Fibroblast of skin of left biceps (primary cell): ENCODE measurements at places on chromosomes 5 and 9.

DNA sequence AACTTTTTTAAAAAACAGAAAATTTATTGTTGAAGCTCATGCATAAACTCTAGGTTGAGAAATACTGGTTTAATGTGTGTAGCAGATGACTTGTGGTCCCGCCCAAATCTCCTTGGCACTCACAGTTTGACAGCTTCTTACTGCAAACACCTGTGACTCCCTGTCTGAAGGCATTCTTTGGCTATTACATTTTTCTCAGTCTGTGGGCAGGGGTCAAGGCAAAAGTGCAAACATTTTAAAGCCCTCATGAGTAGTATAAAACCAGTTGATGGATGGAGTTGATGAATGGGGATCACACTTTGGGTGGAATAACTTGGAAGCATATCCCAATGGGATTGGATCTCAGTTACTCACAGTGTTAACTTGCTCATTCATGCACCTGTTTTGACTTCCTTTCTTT, 1007.0 kb upstream of the NUDT12 start:
- DNase-seq: no peak

GRCh38 chr5:87282269-87282668, 14.6 kb downstream of the RASA1 start:
- DNase-seq: no peak

- DNase-seq: no peak
Observed at GRCh38 chr5:25458628-25459027, 813.9 kb upstream of the CDH10 start.

DNA sequence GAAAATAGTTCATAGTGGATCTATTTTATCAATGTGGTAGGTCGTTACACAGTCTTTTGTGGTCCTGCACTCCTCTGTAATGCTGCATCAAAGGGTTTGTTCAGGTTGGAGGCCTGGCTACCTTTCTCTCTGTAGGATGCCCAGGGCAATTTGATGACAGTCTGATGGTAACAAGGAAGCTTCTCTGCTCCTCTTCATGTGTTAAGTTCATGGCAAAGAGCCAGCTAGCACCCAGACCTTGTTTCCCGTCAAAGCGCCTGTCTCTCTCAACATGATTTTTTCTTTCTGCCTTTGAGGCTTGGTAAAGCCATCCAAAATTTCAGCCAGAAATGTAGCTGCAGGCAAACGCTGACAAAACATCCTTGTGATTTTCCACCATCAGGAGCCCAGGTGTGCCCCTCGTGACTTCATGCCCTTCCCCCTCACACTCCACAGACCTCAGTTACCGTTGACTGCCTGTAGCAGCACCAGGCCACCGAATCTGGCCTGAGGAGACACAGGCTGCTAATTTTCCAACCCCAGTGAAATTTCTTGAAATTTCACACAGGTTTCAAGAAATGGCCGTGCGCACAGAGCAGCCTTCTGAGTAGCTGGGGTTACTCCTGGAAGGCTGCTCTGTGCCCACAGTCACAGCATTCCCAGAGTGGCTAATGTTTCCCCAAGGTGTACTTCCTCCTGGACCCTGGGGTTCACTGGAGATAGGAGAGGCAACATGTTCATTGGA, 292.7 kb downstream of the CWC27 start:
- DNase-seq: no peak

DNA sequence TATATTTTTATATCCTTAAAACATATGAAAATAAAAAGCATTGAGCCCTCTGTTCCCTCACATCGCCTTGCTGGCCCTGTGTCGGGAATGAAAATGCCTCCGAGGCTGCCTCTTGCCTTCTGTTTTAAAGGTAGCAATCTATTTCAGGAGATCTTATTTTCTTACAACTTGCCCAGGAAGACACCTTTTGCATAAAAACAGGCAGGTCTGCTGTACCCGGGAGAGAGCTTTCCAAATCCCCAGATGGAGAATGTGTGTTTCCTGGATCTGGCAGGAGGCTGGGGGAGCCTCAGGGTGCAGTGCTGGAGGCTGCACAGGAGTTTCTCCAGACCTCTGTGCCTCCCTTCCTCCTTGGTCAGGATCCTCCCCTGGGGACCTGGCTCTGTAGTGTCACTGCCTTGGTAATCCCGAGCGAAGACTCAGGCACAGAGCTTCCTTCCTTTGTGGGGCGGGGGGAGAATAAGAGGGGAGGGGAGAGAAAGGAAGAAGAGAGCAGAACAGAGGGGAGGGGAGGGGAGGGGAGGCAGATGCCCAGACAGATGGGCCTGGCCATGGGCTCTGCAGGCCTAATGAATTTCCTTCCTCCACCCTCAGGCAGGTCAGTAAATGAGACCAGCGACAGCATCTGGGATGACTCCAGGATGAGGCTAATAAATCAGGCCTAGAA, 104.0 kb upstream of the BOD1 start:
- no peak for DNase-seq

- peak; percentile 20 for DNase-seq
Observed at GRCh38 chr5:2639425-2639824, 112.1 kb downstream of the IRX2 start.

- no peak for DNase-seq
Observed at GRCh38 chr9:122109035-122109813, 16.1 kb upstream of the TTLL11 start.

GRCh38 chr5:55569513-55569865, 34.7 kb upstream of the PLPP1 start:
- no peak for DNase-seq

DNA sequence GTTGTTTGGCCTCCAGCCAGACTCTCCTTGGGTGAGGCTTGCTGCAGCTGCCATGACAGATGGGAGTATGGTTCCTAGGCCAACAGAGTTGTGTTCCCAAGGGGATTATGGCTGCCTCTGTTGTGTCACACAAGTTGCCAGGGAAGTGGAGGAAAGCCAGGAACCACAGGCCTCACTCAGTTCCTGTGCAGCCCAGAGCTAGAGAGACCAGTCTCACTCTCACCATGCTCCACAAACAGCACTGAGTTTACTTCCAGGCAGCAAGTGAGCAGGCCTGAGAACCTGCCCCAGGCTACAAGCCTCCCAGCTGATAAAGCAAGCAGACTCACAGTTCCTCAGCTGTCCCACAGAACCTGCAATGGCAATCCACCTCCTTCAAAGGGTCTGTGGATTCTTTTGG, 273.6 kb upstream of the TAS2R1 start:
- DNase-seq: no peak

GRCh38 chr9:19140259-19140658, 13.0 kb upstream of the PLIN2 start:
- DNase-seq: no peak

GRCh38 chr9:5382479-5382878, 42.8 kb upstream of the RLN1 start:
- DNase-seq: no peak

- no peak for DNase-seq
Observed at GRCh38 chr9:137429546-137429890, 6.3 kb downstream of the NOXA1 start.

DNA sequence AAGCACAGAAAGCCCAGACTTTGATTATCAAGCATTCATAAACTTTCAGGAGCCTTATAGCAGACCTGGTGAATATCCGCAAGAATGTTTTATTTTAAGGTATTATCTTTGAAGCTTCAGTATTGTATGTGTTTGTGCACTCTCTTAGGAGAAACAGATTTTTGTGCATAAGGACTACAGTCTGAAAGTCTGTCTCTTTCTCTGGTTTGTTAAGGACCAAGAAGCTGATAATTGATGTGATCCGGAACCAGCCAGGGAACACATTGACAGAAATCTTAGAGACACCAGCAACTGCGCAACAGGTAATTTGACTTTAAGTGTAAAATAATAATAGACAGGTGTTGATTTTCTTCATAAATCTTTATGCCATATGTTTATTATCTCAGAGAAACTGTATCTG, 22.8 kb upstream of the F2R start:
- DNase-seq: no peak

- no peak for DNase-seq
Observed at GRCh38 chr5:142280066-142281007, 44.5 kb downstream of the SPRY4 start.

- DNase-seq: no peak
Observed at GRCh38 chr9:16544842-16545241, 325.6 kb downstream of the BNC2 start.

DNA sequence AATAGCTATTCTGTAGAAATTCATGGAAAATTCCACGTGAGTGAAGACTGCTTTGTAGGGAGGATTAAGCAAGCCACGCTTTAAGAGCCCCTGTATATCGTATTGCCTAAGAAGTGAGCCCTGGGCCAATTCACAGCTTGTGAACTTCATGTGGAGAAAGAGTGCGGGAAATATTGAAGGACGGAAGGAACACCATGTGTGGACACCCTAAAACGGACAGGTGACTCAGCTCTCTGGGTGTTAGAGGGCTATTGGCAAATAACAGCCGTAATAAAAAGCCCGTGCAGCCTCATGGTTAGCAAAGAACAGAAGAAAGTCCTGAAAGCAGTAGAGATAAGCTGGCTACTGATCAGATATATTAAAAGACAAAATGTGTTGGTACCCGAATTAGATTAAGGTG, 26.4 kb downstream of the ZNF366 start:
- DNase-seq: no peak

DNA sequence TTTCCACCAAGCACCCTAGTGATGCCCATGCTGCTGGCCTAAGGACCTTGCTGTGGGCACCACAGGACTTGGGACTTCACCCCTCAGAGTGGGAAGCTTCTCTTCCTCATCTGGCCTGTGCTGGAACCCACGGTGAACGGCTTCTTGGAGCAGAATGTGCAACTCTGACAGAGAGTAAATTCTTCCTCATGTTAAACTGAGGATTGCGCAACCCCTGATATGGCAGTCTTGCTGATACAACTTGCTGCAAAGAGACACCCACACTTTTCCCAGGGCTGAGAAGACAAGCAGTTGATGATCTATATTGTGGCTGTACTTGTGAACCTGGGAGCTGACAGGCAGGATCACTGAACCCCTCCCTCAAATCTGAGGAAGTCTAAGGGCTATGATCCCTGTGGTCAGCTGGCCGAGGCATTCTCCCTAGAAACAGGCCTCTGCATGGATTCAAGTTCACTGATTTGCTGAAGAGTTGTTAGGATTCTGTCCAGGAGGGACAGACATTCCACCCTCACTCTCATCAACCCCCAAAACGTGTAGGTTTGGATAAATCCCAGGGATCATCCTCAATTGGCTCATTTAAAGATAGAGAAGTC, 307.2 kb downstream of the MTRR start:
- DNase-seq: no peak

- no peak for DNase-seq
Observed at GRCh38 chr9:83267741-83268140, 204.8 kb upstream of the RASEF start.

GRCh38 chr5:173568703-173569102, 47.7 kb downstream of the BOD1 start:
- DNase-seq: no peak

- DNase-seq: no peak
Observed at GRCh38 chr9:118336943-118337330, 632.7 kb downstream of the TLR4 start.
